NCI-H1930 (cell line): ENCODE measurements at places on chromosomes 3 and 15.

DNA sequence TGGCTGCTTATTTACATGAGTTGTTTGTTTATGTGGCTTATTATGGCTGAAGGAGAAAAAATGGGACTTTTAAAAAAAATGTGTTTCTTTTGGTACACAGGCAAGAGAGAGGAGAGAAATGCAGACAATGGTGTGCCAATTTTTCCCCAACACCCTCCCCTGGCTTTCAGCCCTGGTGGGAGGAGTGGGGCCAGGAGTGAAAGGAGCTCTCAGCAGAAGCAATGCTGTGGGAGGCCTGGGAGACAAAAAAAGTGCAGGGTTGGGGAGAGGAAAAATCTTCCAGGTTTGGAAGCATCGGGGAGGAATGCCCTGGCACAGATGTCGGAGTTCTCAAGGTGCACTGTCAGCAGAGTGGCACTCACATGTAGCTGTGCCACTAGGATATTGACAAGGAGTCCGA is 117.7 kb upstream of the FOXB1 start:
- DNase-seq = no peak

- no peak for DNase-seq
These were observed 184.6 kb upstream of the EIF1B start for GRCh38 chr3:40124918-40125317.

- no peak for DNase-seq
These were observed 324.5 kb downstream of the CNTN4 start for GRCh38 chr3:2423143-2423542.

DNA sequence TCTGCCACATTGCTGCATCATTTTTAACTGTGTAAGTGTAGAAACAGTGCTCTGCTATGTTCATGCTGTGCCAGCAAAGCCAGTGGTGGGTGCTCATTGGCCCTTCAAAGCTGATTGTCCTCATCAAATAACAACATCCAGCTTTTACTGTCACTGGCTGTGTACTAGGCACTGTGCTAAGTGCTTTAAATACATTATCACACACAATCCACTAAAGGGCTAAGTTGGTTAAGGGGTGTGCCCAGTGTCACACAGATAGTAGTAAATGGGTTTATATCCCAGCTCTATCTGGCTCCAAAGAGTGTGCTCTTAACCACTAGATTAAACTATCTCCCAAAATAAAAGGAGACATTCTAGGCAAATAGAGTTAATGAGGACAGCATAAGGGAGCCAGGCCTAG is 7.7 kb downstream of the TUBGCP4 start:
- DNase-seq = no peak

DNA sequence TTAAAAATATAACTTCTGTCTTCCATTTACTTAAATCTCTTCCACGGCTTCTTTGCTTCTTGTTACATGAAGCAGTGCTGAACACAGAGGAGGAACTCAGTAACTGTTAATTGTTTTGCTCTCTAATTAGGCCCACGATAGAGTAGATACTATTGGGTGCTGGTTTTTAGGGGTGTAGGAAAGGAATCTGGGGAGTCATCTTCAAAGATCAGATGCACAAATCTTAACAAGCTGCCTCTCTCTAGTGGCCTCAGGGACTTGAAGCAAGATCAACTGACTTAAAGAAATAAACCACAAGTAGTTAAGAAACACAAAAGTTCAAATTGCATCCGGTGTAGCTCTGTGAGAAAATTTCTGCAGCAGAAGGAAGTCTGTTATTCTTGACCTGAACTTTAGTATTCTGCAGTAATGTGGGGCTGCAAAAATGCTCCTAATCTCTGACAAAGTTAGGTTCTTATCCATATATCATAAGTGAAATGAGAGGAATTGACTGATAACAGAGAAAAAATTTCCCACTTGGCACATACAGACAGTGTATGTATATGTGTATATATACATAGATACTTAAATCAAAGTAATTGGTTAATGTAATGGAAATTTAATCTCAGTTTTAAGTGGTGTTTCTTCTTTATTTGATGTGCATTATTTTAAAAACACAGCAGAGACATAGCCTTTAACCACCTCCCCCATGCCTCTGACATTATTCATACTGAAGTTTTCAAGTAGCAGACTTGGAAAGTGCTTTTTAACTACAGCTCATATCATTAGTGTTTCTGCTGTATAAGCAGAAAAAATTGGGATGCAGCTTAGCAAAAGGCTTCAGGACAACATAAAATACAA is 51.8 kb downstream of the CHST2 start:
- no peak for DNase-seq

GRCh38 chr3:187636528-187636927 is 33.7 kb downstream of the SST start:
- no peak for DNase-seq

GRCh38 chr3:87856126-87856525 is 202.7 kb downstream of the CGGBP1 start:
- DNase-seq = no peak

DNA sequence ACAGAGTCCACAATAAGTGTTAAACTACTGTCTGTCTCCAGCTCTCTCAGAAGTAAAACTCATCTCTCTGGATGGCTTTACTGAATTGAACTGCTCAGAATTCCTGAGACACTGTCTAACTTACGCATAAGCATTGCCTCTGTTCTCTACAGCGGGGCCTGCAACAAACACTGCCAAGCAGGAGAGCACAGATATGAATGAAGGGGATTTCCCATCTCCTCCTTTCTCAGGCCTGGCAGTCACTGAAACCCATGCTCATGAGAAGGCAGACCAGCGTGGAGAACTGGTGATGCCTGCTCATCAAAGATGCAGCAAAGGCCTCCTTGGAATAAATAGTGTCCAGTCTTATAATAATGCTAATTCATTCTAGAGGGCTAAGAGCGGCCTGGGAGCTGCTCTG is 10.3 kb downstream of the RASGRP1 start:
- no peak for DNase-seq

DNA sequence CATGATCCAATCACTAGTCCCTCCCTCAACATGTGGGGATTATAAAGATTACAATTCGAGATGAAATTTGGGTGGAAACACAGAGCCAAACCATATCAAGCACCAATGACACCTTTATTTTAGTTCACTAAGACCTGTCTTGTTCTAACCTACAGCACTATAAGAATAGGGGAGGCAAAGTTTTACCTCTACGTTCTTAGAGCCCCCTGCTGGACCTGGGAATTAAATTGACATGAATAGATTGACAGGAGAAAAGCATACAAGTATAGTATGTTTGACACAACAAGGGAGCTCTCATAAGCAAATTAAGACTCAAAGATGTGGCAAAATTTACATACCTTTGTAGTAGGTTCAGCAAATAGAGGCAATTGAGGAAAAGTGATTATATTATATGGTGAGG is 974.4 kb upstream of the ALCAM start:
- DNase-seq = no peak

- no peak for DNase-seq
These were observed 79.1 kb upstream of the FOXB1 start for GRCh38 chr15:59924812-59925522.

DNA sequence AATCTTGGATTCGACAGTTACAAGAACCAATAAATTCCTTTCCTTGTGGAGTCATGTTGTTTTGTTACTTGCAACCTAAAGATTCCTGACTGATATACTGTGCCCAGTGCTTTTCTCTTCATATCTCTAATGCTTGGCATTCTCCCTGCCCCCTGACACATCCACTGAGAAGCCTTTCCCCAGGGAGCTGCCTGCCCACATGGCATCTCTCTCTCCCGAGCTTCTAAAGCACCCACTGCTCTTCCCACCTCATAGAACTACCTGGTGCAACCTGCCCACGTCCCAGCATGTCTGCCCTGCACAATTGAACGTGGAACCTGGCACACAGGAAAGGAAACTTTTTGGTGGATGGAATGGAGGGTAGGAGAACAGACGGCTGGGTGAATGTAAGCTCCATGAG is 6.8 kb downstream of the CYP8B1 start:
- DNase-seq = no peak

DNA sequence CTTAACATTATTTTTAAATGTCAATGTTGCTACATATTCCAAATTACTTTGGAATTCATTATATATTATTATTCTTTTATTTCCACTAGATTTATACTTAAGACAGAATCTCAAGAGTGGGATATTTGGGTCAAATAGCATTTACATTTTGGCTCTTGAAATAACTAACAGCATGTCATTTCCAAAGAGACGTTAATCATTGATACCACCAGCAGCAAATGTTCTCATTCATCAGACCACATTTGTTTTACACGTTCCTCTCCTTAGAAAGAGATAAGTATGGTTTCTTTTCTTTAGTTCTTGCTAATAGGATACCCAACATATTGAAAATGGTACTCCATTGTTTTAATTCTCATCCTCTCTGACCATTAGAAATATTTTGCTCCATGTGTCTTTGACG is 229.8 kb downstream of the LPP start:
- no peak for DNase-seq

- DNase-seq = no peak
These were observed 626.5 kb upstream of the ADAMTS9 start for GRCh38 chr3:65314269-65314668.

GRCh38 chr3:16759227-16759903 is 125.4 kb upstream of the PLCL2 start:
- no peak for DNase-seq

- no peak for DNase-seq
These were observed 375.0 kb upstream of the ARHGEF26 start for GRCh38 chr3:153746211-153746610.

GRCh38 chr15:97597801-97598200 is 362.7 kb upstream of the ARRDC4 start:
- DNase-seq = no peak

DNA sequence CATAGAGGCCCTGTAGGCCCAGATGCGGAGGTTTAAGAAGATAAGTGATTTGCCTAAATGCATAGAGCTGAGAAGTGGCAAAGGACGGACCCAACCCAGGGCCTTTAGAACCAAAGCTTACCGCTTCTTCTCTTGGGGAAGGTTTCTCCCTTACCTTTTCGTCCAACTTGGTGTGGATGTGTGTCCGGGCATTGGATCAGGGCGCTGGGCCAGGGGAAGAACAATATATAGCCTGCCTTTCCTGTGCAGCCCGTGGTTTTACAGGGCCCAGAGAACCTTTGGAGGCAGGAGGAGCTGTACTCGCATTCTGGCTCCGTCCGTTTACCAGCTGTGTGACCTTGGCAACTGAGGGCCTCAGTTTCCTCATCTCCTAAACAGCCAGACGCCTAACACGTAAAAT is 686 bp upstream of the P3H2 start:
- DNase-seq = no peak

- DNase-seq = no peak
These were observed 27.6 kb upstream of the SLC6A11 start for GRCh38 chr3:10788451-10788850.

- no peak for DNase-seq
These were observed 72.1 kb downstream of the IL1RAP start for GRCh38 chr3:190585805-190586630.
